ENCODE measurements at places on chromosomes 4 and X. TPM values are rescaled to one million over a fixed set of nuclear protein-coding genes. Genes with fewer than 3 reads are reported as not detected.

GRCh38 chr4:112818594-112818965 is 181.6 kb downstream of the LARP7 start:
- no peak for DNase-seq

DNA sequence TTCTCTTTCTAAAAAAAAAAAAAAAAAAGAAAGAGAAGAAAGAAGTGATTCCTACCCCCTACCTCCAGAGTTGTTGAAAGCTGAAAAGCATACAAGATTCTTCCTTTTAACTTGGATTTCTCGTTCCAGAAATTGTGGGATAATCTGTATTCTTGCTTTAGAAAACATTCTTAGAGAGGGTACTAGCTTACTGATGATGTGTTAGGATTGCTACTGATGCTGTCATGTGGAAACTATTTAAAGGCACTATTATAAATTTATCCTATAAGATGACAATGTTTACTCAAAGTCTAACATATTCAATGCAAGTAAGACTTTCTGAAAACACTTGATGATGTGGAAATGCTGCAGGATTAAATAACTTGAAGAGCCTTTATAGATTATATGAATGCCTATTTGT is 204.0 kb upstream of the PUDP start:
- DNase-seq: no peak

DNA sequence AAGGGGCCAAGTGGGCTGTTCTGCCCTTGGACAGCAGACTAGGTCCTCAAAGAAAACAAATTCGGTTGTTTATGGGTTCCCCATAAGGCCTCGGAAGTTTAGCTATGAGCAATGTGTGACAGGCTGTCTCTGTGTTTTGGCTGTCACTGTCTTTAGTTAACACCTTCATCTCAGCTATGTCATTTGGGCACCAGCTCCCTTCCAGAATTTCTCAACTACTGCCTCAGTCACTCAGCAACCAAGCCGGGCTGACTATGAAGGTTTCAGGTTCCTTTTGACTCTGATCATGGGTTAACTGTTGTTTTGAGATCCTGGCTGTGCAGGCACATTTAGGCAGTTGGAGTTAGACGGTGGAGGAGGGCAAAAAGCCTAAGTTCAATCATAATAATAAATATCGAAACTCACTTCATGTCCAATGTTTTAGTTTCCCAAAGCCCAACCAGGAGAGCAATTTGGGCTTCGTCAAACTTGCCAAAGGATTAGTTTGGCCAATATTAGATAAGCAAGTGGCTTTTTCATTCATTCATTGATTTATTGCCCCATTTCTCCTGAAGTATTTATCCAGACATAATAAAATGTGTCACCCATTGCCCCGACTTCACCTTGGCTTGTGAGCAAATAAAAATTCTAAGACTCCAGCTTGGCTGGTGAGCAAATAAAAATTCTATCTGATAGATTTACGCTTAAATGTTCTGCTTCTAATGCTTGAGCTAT is 9.1 kb upstream of the PAGE1 start:
- DNase-seq: no peak

- no peak for DNase-seq
These were observed 210.1 kb upstream of the NHS start for GRCh38 chrX:17164941-17165340.

Gene REPS2
- 19.6 TPM for total RNA-seq

Gene ARX
- total RNA-seq: 7.7 TPM

Data from testis (tissue), 5 donors.